ENCODE measurements at places on chromosomes 11 and 22. TPM values are rescaled to one million over a fixed set of nuclear protein-coding genes. Genes with fewer than 3 reads are reported as not detected.

The OR4C3 gene
- total RNA-seq = not detected

The DNAJB7 gene
- not detected for total RNA-seq

The LRRN4CL gene
- total RNA-seq = 12.2 TPM

The LRP4 gene
- total RNA-seq = 4.7 TPM

The AQP11 gene
- 9.1 TPM for total RNA-seq

The ROBO4 gene
- total RNA-seq = 3.0 TPM

The DEFB131B gene
- not detected for total RNA-seq
